ENCODE measurements at places on chromosomes 5 and 9.

DNA sequence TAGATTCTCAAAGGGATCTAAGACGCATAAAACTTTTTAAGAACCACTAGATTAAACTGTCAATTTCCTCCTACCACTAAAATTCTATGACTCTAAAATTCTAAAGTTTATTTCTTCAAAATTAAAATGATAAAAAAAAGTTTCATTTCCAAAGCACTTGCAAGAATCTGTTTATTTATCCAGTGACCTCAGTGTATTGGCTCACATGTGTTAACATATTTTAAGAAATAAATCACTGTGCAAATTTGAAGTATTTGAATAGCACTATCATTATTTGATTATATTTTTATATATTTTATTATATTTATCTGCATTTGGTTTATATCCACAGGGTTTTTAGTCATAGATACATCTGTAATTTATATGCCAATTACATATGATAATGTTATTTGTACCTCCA is 62.2 kb upstream of the SLC12A2 start:
- DNase-seq = no peak

DNA sequence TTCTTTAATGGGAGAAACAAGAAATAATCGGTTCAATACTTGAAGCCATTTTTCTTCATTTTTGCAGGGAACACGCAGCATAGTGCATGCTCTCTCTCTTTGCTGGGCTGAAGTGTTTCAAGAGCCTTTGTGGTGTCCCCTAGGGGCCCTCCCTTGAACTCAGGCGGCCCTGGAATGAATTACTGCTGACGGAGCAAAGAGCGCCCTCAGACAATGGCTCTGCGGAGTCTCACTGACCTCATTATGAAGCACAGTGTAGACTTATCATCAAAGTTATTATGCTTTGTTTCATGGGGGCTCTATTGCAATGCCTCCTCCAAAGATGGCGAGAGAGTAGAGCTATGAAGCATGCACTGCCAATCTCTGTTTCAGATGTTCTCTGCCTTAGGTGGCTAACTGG is 64.8 kb upstream of the ADCY2 start:
- no peak for DNase-seq

DNA sequence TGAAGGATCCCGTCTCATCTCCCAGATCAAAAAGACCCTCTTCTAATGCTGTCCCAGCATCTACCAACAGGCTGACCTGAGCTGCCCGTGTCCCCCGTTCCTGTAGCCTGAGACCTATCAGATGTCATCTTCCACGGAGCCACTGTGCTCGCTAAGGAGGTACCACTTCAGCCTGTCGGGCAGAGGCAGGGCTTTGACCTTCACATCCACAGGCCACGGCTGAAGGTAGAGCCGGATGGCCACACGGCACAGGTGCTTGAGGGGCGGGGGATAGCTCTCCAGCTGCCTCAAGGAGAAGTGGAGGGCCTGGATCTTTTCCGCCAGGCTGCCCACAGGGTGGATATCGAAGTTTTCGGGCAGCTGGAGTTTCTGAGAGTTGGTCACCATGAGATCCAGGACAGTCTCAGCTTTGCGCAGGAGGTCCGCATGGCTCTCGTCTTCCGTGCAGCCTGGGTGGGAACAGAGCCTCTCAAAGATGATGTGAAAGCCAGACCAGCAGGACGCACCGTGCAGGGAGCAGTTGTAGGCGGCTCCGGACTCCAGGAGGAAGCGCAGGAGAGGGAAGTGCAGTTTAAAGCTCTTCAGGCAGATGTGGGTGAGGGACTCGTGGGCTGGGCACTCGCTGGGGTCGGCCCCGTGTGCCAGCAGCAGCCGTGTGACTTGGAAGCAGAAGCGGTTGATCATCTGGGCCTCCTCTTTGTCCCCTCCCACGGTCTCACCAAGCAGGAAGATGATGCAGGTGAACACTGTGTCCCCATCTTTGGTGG is 4.1 kb downstream of the ASB6 start:
- DNase-seq = no peak

- DNase-seq = no peak
These were observed 100.6 kb downstream of the LHFPL2 start for GRCh38 chr5:78547731-78548615.

- no peak for DNase-seq
These were observed 57.0 kb downstream of the COL15A1 start for GRCh38 chr9:99000476-99001395.

DNA sequence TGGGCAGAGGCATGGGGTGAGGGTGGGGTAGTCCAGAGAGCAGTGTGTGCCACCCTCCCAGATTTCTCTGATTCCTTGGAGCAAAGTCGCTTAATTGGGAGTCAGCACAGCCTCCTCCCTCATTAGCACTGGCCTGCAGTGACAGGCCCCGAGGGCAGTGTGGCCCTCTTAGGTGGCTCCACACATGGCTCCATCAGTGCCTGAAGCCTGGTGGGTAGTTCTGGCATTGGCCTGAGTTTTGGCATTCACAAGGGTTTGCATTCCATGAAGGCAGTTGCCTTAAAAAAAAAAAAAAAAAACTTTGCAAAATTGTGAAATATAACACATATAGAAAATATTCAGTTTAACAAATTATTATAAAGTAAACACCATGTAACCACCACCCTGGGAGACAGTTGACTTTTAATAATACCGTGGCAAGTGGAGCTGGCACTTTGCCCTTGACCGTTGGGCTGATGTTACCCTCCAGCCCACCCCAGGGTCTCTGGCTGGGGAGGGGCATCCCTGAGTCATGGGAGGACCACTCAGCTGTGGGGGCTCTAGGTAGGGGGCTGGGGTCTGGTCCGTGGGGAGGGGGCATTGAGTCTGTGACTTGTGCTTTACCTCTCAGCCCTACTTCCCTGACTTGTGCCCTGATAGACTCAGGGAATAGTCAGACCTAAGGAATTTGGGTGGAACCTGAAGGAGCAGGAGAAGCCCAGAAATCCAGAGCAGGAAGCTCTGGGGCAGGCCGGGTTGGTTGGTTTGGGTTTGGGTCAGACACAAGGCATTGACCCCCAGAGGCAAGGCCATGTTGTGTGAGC is 51.3 kb upstream of the PITX1 start:
- no peak for DNase-seq

GRCh38 chr9:124501771-124502320 is 5.4 kb downstream of the NR5A1 start:
- DNase-seq = no peak

GRCh38 chr9:136257381-136258298 is 12.0 kb upstream of the QSOX2 start:
- DNase-seq = no peak

DNA sequence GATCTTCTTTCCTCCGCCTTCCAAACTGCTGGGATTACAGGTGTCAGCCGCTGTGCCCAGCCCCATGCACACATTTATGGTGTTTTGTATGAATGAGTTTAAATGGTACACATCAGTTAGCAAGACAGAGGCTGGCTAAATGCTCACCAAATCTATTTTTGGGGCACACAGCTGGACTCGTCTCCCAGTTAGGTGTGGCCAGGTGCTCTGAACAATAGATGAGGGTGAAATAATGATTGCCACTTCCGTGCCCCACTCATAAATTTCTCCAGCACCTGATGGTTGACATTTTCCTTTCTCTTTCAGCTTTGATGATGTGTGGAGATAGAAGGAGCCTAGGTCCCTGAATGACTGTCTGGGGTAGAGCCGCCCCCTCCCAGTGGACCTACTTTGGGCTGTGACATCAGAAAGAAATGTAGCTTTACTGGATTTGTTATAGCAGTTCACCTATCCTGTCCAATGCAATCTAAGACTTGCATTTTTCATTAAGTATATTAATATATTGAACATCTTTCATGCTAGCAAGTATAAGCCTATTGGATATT is 8.6 kb upstream of the RAPGEF1 start:
- DNase-seq = no peak

DNA sequence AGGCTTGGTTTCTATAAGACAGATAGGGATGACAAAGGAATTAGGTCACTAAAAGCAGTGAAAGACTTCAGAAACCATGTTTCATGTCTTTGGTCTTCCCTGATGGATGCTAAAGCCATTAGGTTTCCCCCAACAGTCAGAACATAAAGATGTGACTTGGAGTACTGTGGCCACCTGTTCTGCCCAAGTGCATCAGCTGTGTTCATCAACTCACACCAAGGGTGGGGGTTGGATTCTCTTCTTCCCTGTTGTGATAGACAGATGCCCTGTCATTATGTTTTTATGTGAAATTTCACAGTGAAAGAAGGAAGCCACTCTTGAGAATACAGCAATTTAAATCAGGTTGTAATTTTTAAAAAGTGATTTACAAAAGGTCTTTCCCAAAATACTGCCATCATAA is 196.8 kb downstream of the SH3GL2 start:
- DNase-seq = no peak

- DNase-seq = no peak
These were observed 44.1 kb upstream of the FOXE1 start for GRCh38 chr9:97808972-97809371.

DNA sequence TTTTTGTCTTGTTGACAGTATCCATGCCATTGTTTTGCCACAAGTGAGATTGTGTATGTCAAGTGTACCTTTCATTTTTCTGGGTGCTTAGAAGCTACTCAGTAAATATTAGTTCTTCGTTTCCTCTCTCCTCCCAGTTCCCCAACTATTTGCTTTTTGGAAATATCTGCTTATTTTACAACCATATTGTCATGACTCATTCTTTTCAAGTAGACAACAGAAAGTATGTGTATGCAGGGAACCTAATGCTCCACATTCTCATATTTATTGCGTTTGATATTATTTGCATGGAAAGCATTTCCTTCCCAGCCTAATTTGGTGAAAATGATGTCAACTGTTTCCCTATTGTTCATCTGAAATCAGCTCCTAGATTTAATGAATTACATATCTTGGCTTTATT is 483.7 kb upstream of the RIOK2 start:
- DNase-seq = no peak

DNA sequence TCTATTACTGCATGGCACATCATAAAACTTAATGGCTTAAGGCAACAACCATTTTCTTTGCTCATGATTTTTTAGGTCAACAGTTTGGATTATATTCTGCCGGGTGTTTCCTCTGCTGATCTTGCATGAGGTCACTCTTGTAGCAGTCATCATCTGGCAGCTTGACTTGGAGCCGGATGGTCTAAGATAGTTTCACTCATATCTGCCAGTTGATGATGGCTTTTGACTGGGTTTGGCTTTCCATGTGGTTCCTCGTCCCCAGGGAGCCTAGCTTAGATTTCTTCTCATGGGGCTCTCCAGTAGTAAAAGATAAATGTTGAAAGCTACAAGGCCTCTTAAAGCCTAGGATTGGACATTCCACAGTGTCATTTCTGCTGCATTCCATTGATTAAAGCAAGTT is 27.4 kb downstream of the LNPEP start:
- DNase-seq = no peak

- DNase-seq = no peak
These were observed 56.7 kb downstream of the GADD45G start for GRCh38 chr9:89661391-89661949.

DNA sequence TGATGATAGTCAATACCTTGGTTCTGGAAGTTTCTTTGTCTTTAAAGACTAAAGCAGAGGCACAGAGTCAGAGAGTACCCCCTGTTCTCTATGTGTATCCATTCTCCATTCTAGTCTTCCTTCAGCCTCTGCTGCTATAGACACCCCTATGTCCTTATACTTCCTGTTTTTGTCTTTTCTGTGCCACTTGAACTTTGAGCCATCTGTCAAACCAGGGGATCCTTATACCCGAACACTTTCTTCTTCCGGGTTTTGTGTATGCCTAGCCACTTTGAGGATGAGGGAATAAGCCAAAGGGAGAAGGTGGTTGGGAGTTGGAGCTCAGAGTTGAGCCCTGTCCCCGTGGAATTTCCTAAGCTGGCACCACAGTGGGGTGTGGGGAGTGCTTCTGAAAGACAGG is 61.1 kb upstream of the IL6ST start:
- DNase-seq = no peak

GRCh38 chr9:99181206-99181605 is 40.5 kb downstream of the ALG2 start:
- no peak for DNase-seq

GRCh38 chr9:124437086-124437485 is 13.2 kb upstream of the ADGRD2 start:
- no peak for DNase-seq

DNA sequence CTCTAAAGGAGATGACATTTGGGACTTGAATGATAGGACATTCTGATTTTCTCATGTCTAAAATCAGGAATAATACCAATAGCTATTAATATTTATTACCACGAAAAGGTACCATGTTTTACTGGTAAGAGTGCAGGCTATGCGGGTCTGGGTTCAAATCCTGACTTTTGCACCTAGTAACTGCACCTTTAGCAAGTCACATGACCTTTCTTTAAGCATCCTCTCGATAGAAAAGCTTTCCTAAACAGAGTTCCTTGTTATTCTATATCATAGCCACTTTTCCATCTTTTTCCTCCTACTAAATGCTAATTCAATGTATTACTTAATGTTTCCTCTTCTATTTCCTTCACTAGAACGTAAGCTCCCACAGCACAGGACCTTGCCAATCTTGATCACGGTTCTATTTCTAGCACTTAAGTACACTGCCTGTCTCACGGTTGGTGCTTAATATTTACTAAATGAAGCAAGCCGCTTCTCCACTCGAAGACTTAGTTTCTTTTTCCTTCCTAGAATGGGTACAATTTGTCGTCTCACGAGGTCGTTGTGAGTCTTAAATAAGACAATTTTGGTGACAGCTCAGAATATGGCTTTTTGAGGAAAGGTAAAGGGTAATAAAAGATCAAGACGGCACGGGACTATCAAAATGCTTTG is 816 bp downstream of the RBM18 start:
- DNase-seq = no peak

DNA sequence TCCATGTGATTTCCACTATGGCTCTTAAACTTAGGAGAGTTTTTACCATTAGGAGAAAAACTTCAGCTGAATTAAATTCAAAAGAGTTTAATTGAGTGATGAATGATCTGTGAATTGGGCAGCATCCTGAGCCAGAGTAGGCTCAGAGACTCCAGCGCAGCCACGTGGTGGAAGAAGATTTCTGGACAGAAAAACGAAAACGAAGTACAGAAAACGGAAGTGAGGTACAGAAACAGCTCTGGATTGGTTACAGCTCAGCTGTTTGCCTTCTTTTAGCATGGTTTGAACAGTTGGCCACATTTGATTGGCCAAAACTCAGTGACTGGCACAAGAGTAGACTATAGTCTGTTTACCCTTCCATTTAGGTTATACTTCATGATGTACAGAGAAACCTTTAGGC is 69.2 kb upstream of the PLPP1 start:
- DNase-seq = peak; percentile 15

DNA sequence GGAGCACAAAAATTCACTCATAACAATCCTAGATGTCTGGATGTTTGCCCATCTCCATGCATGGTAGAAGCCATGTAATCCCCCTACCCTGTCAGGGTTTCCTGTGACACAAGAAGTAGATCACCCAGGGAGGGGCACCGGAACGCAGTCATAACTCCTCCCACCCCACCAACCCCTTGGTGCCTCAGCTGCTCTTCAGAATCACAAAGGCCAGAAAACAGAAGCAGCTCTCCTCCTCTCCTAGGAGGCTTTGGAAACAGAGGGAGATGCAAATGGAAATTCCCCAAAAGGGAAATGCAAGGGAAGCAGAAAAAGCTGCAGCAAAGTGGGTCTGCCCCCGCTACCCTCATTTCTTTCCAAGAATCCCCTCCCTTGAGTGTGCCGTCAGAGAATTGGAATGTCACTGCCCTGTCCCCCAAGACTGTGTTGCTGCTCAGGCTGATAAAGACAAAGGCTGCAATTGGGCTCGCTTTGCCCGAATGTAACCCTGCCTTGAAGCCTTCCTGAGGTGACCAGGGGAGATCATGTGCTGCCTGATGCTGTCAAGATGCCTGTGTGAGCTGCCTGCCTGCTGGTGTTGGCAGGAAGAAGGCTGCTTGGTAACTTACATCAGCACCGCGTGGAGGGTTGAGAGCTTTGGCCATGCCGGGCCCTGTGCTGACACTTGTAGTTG is 65.5 kb upstream of the ABCA1 start:
- DNase-seq = peak; percentile 11

All from occipital lobe (tissue), 3 donors.